ENCODE measurements at places on chromosomes 13 and 19. TPM values are rescaled to one million over a fixed set of nuclear protein-coding genes. Genes with fewer than 3 reads are reported as not detected.

ZNF835 gene
- 7.8 TPM for total RNA-seq

DNA sequence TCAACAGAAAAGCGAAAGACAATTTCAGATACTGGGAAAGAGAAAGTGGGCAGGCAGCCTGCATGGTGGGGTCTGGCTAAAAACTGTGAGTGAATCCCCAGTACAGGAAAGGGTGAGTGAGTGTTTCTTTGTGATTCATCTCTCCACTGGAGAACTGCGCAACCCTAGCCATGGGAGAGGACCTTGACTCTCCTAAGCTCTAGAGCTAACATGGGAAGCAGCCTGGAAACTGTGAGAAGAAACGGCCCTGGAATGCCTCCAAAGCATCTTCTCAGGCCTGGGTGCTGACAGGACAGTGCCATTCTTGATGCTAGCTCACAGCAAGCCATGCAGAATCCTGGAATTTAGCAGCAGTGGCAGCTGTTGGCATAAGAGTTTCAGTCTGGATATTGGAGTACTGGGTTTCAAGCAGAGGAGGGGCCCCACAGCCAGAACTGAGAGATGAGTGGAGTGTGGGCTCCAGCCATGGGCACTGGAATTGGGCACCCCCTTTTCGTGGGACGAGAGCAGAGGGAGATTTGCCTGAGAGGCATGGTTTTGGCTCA is 18.7 kb upstream of the SLAIN1 start:
- no peak for DNase-seq

GRCh38 chr19:19134687-19135158 is 3.6 kb downstream of the TMEM161A start:
- DNase-seq = no peak

DNA sequence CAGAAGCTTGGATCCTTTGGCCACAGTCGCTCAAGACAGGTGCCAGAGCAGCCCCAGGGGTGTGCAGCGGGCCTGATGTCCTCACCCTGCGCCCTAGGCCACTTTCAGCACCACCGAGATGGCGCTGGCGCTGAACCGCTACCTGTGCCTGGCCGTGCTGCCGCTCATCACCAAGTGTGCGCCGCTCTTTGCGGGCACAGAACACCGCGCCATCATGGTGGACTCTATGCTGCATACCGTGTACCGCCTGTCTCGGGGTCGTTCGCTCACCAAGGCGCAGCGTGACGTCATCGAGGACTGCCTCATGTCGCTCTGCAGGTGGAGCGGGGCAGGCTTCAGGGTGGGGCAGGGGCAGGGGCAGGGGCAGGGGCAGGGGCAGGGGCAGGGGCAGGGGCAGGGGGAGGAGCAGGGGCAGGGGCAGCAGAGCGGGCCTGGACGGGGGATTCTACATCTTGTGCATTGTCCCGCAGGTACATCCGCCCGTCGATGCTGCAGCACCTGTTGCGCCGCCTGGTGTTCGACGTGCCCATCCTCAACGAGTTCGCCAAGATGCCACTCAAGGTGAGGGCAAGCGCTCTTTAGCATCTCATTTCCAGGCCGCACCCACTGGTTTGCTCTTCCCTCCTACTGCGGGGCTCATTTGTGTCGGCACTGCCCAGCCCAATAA is 69.1 kb downstream of the RYR1 start:
- DNase-seq = no peak

- DNase-seq = no peak
These were observed 13.8 kb downstream of the METTL21C start for GRCh38 chr13:102680842-102681740.

DNA sequence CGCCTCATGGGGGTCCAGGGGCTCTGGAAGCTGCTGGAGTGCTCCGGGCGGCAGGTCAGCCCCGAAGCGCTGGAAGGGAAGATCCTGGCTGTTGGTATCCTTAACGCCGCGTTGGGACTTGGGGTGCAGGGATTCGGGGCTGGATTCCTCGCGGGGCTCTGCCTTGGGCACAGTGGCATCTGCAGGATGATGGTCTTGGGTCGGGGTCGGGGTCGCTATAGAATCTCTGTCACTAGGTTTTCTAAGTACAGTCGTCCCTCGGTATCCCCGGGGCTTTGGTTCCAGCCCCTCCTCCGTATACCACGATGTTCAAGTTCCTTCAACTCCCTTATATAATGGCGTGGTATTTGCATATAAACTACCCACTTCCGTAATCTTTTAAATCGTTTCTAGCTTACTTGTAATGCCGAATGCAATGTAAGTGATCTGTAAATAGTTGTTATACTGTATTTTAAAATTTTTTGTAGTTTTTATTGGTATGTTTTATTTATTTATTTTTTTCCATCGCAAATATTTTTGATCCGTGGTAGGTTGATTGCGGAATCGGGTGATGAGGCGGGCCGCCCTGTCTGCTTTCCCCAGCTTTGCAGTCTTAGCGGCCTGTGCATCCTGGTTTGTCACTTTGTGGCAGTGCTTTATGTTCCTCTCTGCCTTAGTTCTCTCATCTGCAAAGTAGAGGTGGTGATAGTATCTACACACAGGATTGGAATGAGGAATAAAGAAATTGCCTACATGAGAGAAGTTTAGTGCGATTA is 606 bp downstream of the ERCC5 start:
- DNase-seq = no peak

Measured in occipital lobe (tissue), 3 donors.